ENCODE measurements at places on chromosomes 4 and X. TPM values are rescaled to one million over a fixed set of nuclear protein-coding genes. Genes with fewer than 3 reads are reported as not detected.

- no peak for DNase-seq
Observed at GRCh38 chrX:106302304-106302703, 134.2 kb downstream of the PWWP3B start.

GRCh38 chrX:71638409-71638808 is 20.1 kb upstream of the CXCR3 start:
- DNase-seq, result no peak

GRCh38 chr4:1862961-1863296 is 7.0 kb upstream of the LETM1 start:
- DNase-seq, result no peak

PLXNB3 gene
- 1.6 TPM for polyA plus RNA-seq

DKK2 gene
- 0.09 TPM for polyA plus RNA-seq

Data from H1 (cell line).